CD8-positive, alpha-beta memory T cell (primary cell): ENCODE measurements at places on chromosomes 6 and 20.

GRCh38 chr6:85677234-85677956, 34.7 kb upstream of the SYNCRIP start:
- no peaks in the 10 kb centered on the region for H3K36me3 ChIP-seq
- peak overlapping the region; percentile 96 for H3K4me3 ChIP-seq
- peak overlapping the region; percentile 95 for H3K27ac ChIP-seq
- no peaks in the 10 kb centered on the region for H3K27me3 ChIP-seq

DNA sequence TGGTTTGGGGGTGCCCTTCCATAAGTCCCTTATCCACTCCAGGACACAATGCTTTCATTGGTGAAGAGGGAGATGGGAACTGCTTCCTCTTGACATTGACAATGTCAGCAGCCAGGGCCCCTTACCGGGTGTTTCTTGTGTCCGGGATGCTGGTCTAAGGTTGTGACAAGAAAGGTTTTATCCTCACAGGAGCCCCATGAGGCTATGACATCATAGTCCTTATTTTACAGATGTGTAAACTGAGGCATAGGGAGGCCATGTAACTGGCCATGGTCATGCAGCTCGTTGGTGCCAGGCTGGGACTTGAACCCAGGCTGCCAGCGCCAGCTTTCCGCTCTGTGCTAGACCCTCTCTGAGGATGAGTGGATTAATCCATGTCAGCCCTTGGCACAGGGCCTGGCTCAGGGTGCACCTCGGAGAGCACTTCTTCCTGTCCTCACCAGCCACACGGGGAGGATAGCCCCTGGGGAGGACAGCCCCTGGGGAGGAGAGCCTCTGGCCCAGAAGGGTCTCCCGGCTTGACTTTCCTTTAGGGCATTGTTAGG, 157.3 kb downstream of the SYCP2 start:
- no peaks in the 10 kb centered on the region for H3K27me3 ChIP-seq
- H3K4me3 ChIP-seq = no peak overlapping the region
- H3K4me1 ChIP-seq = no peaks in the 10 kb centered on the region

GRCh38 chr6:121596441-121596840, 161.0 kb downstream of the GJA1 start:
- H3K27me3 ChIP-seq = no peaks in the 10 kb centered on the region
- no peaks in the 10 kb centered on the region for H3K4me1 ChIP-seq
- H3K36me3 ChIP-seq = no peaks in the 10 kb centered on the region
- no peak overlapping the region for H3K4me3 ChIP-seq
- no peak for DNase-seq

DNA sequence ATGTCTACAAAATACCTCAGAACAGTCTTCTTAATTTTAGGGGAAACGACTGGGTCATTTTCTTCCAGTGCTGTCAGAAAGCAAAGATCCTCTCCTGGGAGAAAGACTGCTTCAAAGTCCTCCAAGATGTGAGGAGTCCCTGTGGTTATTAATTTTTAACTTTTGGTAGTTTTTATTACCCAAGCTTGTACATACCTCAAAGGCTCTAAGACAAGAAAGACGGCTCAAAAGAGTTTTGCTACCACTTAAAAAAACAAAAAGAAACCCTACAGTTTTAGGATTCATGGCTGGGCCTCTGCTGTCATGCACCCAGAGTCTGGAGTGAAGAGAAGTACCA, 56.1 kb upstream of the APCDD1L start:
- H3K27me3 ChIP-seq = peaks cover 6% of the 10 kb centered on the region
- H3K4me3 ChIP-seq = no peak overlapping the region
- H3K27ac ChIP-seq = no peak overlapping the region
- H3K36me3 ChIP-seq = no peaks in the 10 kb centered on the region
- H3K4me1 ChIP-seq = no peaks in the 10 kb centered on the region

GRCh38 chr6:117960877-117961276, 53.8 kb downstream of the SLC35F1 start:
- H3K36me3 ChIP-seq = no peaks in the 10 kb centered on the region
- DNase-seq = no peak
- no peaks in the 10 kb centered on the region for H3K4me1 ChIP-seq
- no peak overlapping the region for H3K27ac ChIP-seq

GRCh38 chr20:53735536-53736050, 142.0 kb upstream of the ZNF217 start:
- no peaks in the 10 kb centered on the region for H3K27me3 ChIP-seq
- H3K4me3 ChIP-seq = no peak overlapping the region
- no peak overlapping the region for H3K27ac ChIP-seq
- H3K4me1 ChIP-seq = peaks cover 25% of the 10 kb centered on the region
- DNase-seq = no peak

GRCh38 chr20:8373579-8373978, 241.5 kb downstream of the PLCB1 start:
- no peaks in the 10 kb centered on the region for H3K27me3 ChIP-seq
- no peak overlapping the region for H3K4me3 ChIP-seq
- no peak for DNase-seq
- H3K4me1 ChIP-seq = no peaks in the 10 kb centered on the region

DNA sequence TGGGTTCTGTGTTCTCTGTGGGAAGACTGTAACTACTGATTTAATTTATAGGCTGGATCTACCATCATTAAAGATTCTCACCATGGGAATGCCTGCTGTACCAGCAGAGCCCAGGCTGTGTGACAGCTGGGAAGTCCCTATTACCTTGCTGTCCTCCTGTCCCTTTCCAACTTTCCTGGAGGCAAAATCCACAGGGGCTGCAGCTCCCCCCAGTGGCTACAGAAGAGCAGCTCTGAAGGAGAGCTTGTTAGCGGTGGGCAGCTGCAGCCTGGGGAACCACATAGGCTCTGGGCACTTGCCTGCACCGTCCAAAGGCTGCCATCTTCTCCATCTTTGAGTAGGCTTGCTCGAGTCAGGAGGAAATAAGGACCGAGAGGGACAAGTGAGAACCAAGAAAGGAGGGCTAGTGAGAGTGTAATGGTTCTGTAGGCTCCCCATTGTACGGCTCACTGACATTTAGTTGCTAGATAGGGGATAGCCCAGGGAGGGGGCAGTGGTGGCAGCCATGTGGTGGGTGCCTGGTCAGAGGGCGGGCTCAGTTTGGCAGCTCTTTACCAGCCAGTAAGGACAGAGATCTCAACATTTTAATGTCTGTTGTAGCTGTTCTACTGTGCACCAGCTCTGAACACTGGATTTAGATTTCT, 155.1 kb upstream of the MLIP start:
- no peaks in the 10 kb centered on the region for H3K4me1 ChIP-seq
- no peaks in the 10 kb centered on the region for H3K36me3 ChIP-seq
- H3K27me3 ChIP-seq = no peaks in the 10 kb centered on the region
- H3K27ac ChIP-seq = no peak overlapping the region
- H3K4me3 ChIP-seq = no peak overlapping the region

DNA sequence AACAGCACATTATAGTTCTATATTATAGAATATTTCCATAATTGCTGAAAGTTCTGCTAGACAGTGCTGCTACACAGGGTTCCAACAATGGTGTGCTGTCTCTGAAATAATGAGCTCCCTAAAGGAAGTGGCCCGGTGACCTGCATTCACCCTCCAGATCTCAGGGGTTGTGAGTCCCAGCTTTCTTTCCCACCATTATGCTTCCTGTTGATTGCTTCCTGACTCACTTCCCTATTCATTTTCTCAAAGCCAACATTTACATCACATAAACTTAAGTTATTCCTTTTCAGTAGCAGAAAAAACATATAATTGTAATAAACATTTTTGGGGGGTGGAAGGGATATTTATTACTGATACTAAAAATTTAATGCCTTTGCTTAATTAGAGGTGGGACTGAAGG, 12.9 kb upstream of the CCN6 start:
- H3K27ac ChIP-seq = no peak overlapping the region
- no peaks in the 10 kb centered on the region for H3K36me3 ChIP-seq
- no peak for DNase-seq
- no peak overlapping the region for H3K4me3 ChIP-seq

- peak overlapping the region; percentile 91 for H3K27ac ChIP-seq
- H3K4me3 ChIP-seq = peak overlapping the region; percentile 60
- DNase-seq = peak; percentile 67
- H3K27me3 ChIP-seq = no peaks in the 10 kb centered on the region
- peaks cover 33% of the 10 kb centered on the region for H3K4me1 ChIP-seq
Measured at GRCh38 chr20:36573798-36574365, 485 bp downstream of the TGIF2 start.

DNA sequence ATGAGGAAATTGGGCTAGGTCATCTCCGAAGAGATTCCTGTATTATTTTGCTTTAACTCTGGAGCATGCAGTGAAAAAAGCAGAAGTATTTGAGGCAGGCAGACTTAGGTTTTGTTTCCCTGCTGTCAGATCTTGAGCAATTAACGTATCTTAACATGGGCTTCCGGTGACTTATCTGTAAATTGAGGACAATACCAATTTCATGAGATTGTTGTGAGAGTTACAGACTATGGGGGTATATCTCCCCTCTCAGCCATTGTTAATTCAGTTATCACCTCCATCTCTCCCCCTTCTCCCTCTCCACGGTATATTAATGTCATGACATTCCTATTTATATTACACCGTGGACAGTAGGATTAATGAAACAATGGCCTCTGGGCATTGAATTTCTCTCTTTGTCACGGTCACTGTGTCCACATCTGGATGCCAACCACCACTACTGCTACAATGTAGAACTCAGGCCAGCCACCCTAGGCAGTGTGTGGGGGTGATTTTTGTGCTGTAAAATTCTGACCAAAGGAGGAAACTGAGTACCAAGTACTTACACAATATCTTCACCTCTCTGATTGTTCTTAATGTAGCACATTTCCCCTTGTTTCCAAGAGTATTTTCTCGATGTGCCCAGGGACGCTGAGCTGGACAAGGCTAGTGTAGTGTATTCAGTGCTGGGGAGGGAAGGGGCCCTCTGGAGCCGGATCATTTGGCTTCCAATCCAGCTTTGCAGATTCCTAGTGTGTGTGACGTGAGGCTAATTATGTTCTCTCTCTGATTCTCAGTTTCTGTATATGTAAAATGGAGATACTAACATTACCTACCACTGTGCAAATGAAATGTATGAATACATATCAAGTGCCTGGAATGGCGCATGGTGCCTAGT, 77.2 kb downstream of the GCNT2 start:
- no peak overlapping the region for H3K27ac ChIP-seq
- no peaks in the 10 kb centered on the region for H3K36me3 ChIP-seq
- H3K4me1 ChIP-seq = no peaks in the 10 kb centered on the region
- H3K27me3 ChIP-seq = no peaks in the 10 kb centered on the region

DNA sequence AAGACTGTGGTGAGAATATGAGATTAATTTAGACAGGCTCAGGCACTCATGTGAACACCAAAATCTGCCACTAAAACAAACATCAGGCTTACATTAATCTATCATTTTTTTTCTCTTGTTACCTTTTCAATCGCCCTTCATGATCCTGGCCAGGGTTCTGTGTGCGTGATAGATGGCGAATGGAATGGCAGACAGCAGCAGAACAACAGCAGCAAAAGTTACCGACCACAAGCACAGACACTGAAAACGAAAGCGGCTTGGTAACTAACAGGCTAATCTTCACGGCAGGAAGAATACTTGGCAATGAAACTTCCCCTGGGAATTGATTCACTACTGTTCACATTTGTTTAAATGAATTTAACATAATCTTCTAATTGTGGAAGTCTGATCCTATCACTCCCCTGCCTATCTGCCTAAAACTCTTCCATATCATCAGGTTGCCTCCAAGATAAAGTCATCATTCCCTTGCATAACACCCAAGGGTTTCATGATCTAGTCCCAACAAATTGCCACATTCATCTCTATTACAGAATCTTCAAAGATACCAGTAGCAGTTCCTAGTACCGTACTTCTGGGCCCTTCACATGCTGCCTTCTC, 28.7 kb downstream of the PTPRK start:
- H3K4me1 ChIP-seq = no peaks in the 10 kb centered on the region
- H3K27me3 ChIP-seq = no peaks in the 10 kb centered on the region
- no peaks in the 10 kb centered on the region for H3K36me3 ChIP-seq
- no peak overlapping the region for H3K4me3 ChIP-seq
- H3K27ac ChIP-seq = no peak overlapping the region

- H3K4me3 ChIP-seq = no peak overlapping the region
- H3K4me1 ChIP-seq = no peaks in the 10 kb centered on the region
- no peaks in the 10 kb centered on the region for H3K36me3 ChIP-seq
- no peaks in the 10 kb centered on the region for H3K27me3 ChIP-seq
Measured at GRCh38 chr6:101607111-101607690, 213.7 kb downstream of the GRIK2 start.

DNA sequence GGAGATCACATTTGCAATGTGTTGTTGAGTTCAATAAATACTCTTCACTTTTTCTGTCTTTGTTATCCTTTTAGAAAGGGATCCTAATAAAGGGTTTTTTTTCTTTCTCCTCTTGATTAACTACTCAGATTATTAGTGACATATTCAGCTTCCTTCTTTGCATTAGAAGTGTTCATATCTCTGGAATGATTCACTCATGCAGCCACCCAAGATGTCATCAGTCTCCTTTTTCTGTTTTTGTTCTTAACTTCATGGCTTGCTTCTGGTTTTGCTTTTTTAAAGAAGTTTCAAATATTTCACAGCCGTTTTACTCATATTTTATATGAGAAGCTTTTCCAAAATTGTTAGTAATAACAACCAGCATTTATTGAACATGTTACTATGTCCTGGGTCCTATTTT, 187.6 kb downstream of the TMEM242 start:
- no peaks in the 10 kb centered on the region for H3K4me1 ChIP-seq
- H3K27me3 ChIP-seq = no peaks in the 10 kb centered on the region
- no peak overlapping the region for H3K4me3 ChIP-seq

DNA sequence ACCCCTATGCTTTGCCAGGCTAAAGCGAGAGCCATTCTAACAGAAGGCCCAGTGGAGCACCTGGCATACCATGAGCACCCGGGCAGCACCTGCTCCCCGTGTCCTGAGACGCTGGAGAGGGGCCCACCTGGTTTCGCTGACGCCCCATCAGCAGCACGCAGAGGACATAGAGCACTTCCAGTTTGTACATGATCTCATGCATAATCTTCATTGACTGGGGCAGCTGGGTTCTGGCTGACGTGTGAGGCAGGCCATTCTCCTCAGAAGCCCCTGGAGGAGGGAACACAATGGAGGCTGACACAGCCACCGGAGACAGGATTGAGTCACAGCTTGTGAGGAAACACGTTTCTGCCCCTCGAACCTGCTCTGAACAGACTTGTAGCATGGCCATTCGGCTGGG, 65.4 kb downstream of the MYH7B start:
- H3K36me3 ChIP-seq = peaks cover 18% of the 10 kb centered on the region
- DNase-seq = no peak
- no peaks in the 10 kb centered on the region for H3K4me1 ChIP-seq
- H3K27ac ChIP-seq = no peak overlapping the region
- no peak overlapping the region for H3K4me3 ChIP-seq

DNA sequence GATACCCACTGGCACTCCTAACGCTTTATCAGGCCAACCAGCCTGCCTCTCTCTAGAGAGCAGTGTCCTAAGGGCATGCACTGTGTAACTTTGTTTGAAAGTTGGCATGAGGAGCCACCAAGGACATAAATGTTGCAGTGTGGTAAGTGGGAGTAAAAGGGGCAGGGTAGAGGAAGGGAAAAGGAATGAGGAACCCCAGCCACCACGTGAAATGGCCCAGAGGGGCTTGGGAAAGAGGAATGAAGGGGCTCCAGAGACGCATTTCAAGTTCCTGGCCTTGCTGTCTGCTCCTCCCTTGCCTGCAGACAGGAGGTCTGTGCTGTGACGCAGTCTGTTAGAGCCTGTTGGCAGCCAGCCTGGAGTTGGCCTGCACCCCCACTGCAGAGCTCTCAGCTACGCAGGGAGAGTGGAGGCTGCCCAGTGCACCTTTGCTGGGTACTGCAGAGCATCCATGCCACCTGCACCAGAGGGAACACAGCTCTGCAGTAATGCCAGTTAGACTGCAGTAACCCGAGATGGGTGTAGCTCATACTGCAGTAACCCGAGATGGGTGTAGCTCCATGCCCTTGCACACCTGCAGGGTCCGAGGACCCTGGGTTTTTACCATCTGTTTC, 86.8 kb upstream of the SNAP25 start:
- no peak overlapping the region for H3K27ac ChIP-seq
- H3K4me3 ChIP-seq = no peak overlapping the region
- no peaks in the 10 kb centered on the region for H3K36me3 ChIP-seq

GRCh38 chr20:49104365-49104648, 58.2 kb downstream of the CSE1L start:
- H3K36me3 ChIP-seq = peaks cover 12% of the 10 kb centered on the region
- no peaks in the 10 kb centered on the region for H3K27me3 ChIP-seq
